Stimulated activated CD4-positive, alpha-beta T cell treated with anti-CD3 and anti-CD28 coated beads, Interleukin-1b, Interleukin-23, amount 100 ng/mL, for 1 hour (primary cell): ENCODE measurements at places on chromosomes 7 and 10.

DNA sequence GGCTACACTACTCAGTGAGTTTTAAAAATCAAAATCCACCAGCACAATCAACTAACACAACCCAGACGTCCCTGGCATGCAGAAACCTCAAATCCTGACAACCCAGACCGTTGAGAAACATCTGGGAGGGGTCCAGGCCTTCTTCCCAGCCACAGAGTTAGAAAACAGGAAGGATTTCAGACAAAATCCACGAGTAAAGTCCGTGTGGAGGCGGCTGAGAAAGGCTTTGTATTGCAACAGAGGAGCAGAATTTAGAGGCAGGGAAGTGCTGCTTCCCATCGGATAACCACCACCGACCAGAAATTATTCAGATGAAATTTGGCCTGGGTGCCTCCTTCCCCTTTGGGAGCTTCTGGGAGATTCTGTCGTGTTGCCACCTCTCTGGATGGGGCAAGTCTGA is 61.5 kb downstream of the TNS3 start:
- no peak for DNase-seq

DNA sequence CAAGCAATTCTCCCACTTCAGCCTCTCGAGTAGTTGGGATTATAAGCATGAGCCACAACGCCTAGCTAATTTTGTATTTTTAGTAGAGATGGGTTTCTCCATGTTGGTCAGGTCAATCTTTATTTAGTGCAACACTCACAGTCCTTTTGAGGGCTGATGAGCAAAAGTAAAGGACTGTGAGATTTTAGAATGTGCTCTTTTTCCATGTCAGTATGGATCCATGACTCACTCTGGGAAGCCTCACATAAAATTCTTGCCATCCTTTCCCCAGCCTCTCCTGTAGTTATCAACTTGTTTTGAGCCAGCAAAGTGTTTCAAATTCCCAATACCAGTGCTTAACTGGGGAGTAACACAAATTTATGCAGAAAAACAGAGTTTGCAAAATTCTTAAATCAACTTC is 135.8 kb upstream of the CXCL12 start:
- DNase-seq: no peak

DNA sequence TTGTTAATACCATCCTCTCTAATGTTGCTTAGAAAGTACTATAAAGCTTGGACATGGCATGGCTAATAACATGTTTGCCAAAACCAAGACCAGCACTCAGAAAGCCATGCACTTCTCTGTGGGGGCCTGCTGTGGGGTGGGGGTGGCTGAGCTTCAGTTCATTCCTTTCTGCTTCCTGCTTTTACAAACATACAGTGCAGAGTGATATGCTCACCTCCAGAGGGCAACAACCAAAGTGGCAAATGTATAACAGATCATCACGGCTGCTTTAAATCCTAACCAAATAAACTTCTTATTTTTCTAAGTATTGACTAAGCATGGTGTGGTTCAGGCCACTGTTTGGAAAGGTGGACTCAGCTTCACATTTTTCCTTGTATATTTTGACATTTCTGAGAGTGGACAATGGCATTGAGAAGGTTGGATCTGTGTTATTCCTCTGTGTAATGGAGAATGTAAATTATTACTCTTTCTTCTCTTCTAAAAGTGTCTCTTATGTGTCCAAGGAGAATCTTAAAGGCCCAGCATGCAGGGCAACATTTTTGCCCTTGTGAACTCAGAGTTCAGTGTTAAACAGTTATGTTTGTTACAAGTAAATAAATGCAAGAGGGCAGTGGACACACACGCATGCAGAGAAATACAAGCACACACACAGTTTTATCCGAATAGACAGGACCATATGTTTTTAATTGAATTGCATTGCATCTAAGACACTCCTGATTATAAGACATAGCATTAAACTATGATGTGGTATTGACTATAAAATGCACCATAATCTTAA is 186.1 kb downstream of the HERPUD2 start:
- no peak for DNase-seq

GRCh38 chr10:44045020-44045419 is 339.9 kb downstream of the CXCL12 start:
- DNase-seq: no peak

DNA sequence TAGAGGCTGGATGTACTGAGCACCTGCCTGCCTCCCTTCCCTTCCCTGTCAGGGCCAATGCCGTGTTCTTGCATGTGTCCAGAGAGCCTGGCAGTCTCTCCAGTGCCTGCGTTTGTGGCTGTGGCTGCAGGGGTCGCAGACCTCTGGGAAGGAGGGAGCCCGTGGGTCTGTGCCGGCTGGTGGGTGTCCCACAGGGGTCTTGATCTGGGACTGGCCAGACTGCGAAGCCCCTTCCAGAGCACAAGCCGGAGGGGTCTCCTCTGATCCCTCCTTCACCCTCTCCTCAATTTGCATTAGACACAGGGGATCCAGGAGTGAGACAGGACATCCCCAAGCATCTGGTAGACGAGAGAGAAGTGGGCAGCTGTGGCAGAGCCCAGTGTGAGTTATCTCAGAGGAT is 199.2 kb downstream of the ADARB2 start:
- no peak for DNase-seq

DNA sequence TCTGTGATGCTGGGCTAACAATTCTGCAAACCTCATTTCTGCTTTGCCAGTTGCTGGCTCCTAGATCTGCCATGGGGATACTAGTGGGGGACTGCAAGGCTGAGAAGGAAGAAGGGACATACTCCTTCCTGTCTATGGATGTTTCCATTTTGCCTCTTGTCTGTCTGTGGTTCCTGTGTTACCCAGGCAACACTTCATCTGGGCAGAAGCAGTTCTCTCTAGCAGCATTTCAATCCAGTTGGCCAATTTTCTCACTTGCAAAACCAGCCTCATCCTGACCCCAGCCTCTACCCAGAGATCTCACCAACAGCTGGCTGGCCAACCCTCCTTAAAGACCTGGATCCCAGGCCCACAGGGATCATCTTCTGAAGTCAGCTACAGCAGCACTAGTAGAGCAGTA is 131.7 kb downstream of the DOCK4 start:
- DNase-seq: no peak

- DNase-seq: no peak
Measured at GRCh38 chr10:4546500-4546899, 279.5 kb upstream of the AKR1E2 start.

DNA sequence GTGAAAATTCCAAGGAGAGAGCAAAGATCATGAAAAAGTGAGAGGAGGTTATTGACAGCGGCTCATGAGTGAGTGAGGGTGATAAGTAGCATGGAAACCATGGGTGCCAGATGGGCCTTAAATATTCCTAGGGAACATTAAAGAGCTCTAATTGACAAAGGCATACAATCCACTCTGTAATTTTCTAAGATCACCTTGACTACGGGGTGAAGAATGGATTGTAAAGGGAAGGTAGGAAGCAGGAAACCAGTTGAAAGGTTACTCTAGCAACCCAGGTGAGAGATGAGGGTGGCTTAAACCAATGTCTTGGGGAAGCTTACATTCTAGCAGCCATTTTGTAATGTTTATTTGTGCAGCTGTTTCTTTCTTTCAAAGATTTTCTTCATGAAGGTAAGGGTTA is 75.7 kb downstream of the RSU1 start:
- no peak for DNase-seq

GRCh38 chr7:126569402-126569801 is 683.3 kb downstream of the GRM8 start:
- no peak for DNase-seq

DNA sequence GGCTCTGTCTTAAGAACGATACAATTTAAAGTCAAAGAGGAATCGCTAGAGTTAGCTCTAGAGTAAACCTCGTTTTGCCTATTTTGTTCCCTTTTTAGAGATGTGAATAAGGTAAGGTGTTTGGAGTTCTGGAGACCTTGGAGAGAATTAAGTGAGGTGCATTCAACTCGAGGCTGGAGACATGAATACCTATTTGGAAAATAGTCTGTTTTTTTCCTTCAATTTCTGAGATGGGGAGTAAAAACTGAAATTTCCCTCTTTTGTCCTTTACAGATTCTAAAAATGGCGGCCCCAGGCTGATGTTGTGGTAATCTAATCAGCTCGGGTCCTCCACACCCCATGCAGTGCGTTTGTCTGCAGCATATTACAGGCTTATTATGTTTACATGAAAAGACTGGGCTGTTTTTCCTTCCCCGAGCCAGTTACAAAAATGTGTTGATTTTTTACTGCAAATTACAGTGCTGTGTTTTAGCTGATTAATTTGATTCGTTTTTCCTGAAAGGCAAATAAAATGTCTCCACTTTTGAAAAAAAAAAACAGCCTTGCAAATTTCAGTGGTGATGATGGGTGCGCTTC is 1.5 kb downstream of the KMT2E start:
- DNase-seq: no peak

DNA sequence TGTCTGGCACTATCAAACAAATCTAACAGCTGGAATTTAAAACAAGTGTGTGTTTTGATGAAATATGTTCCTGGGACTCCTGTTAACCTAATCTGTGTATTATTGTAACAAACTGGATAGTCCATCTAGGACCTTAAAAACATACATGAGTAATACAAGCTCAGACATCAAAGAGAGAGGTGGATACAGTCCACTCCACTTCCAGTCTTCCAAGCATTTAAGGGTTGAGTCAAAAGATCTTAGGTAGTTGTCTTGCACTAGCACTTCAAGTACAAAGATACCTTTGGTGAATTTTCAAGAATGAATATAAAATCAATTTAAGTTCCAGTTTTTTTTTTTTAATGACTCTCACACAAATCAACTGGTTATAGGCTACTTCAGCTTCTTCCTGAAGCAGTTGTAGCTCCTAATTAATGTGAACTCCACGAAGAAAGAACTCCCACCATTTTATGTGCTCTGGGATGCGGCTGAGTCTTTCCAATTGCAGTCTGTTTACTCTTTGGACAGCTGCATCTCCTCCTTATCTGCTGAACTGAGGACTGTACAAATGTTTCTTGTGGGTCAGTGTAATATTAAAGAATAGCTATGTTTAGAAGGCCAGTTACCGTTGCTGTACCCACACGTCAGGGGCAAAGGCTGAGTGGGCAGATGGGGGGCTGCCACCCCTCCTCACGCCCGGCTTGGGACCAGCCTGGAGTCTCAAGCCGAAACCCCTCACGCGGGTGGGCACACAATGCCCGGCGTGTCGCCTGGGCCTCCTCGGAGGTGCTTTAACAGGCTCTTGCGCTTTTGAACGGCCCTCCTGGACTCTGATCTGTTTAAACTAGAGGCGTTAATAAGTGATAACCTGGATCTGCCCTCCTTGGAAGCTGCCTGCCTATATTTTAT is 2.9 kb upstream of the IGF2BP3 start:
- no peak for DNase-seq

- DNase-seq: no peak
Measured at GRCh38 chr7:43077732-43078391, 34.6 kb upstream of the HECW1 start.

GRCh38 chr7:82926477-82926876 is 236.2 kb downstream of the PCLO start:
- DNase-seq: no peak
